SK-N-MC (cell line): ENCODE measurements at places on chromosomes 1 and 21.

DNA sequence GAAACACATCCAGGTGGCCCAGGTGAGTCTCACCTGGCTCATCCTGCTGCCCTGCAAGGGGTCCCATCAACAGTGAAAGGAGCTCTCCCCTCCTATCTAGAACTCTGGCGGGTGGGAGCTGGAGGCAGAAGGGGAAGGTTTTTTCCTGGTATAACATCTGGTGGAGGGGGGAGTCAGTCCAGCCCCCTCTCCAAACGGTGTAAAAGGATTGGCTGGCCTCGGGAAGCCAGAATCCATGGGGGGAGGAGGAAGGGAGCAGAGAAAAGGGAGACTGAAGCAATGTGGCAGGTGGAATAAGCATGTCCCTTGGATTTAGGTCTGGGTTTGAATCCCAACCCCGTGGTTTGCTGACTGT lies 1.2 kb upstream of the CAMK2N1 start:
- DNase-seq, result no peak

- DNase-seq, result no peak
These were observed 481.7 kb upstream of the USP24 start for GRCh38 chr1:55696891-55697290.

DNA sequence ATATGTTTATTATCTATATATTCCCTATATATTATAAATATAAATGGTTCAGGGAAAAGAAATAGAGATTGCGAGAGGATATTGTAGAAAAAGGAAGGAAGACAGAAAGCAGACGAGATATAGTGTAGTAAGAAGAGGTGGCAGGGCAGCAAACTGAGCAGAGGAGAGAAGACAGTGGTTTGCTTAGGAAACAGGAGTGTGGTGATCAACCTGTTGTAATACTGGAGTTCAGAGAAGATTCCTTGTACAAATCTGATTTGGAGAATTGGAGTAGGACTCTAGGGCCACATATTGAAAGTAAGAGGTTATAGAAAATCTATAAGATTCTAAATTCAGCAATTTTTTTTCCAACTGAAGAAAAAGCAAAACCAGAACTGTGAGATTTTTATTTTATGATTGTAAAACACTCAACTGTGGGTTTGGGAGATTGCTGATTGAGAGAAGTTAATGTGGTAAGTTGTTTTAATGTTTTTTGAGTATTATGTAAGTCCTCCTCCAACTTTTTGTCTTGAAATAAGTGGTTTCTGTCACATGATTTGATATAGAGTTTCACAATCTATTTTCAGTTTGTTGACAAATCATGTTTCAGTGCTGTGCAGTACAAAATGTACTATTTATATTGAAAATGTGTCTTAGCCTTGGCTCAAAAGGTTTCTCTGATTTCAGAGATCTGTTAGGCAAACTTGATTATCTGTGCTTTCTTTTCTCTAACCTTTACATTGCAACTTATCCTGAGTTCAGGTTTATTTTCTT lies 9.6 kb upstream of the AMY2B start:
- no peak for DNase-seq

- DNase-seq, result peak; percentile 74
These were observed 42.7 kb upstream of the SLC16A1 start for GRCh38 chr1:112998592-112999235.

DNA sequence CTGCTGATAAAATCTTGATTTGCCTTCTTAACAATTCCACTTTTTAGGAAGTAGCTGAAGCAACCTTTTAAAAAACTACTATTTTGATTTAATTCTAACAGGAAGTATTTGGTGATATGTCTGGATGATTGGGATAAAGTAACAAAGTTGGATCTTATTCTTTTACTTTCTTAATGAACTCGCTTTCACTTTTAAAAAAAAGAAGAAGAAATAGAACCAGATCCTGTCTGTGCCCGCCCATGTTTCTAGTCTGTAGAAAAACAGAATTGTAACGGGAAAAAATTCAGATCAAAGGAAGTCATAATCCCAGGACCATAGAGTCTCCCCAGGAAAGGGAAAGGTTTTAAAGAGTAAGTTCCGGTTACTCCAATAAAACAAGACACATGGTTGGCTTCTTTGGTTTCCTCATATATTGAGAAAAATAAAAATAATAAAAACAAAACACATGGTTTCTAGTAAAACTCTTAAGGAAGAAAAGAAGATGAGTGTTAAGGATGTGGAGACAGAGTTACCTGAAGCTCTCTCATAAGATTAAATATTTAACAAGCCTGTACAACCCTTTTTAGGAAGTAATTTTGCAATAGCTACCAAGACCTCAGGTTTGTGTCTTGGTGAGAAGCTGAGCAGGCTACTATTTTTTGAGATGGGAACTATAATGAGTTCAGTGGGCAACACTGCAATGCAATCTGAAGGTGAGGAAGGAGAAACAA lies 4.9 kb downstream of the CD48 start:
- DNase-seq, result no peak

DNA sequence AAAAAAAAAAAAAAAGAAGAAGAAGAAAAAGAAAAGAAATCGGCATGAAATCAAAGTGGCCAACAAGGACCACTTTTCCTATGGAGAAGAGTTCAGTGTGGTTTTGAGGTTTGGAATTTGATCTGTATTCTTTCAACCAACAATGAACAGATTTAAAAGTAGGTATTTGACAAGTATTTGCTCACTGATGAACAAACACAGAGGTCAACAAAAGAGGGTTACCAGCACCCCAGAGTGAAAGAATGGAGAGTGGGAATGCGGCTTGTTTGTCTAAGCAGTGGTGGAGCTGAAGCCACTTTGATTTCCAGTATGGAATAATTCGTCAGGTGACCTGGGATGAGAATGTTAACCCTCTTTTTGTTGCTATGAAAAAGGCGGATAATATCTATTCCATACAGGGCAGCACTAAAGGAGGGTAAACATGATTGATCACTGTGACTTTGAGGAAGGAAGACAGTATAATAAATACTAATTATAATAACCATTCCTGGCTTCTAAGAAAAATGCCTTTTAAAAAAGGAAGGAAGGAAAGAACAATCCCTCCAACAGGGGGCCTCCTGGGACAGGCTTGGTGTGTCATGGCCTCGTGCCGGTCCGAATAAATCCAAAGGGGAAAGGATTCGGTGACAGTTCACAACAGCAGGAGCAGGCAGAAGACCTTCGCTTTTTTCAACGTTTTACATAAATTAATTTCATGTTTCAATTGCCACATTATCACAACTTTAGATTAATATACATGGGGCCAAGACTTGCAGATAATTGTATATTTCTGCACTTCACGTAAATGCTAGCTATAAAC lies 37.2 kb upstream of the SIM2 start:
- no peak for DNase-seq

GRCh38 chr1:16068356-16069270 lies 4.8 kb downstream of the FAM131C start:
- DNase-seq, result no peak

- DNase-seq, result no peak
These were observed 52.0 kb upstream of the RAVER2 start for GRCh38 chr1:64692911-64693310.

- DNase-seq, result no peak
These were observed 171.1 kb downstream of the TOMM20 start for GRCh38 chr1:234957330-234958065.

GRCh38 chr21:38804789-38805327 lies 871 bp upstream of the ETS2 start:
- DNase-seq, result no peak

- DNase-seq, result no peak
These were observed 96.7 kb downstream of the NGF start for GRCh38 chr1:115241309-115241708.

- DNase-seq, result no peak
These were observed 81.2 kb upstream of the IFFO2 start for GRCh38 chr1:19037659-19038058.

- DNase-seq, result no peak
These were observed 238.2 kb upstream of the KCNK2 start for GRCh38 chr1:214844319-214844718.

- DNase-seq, result peak; percentile 40
These were observed 12.4 kb downstream of the NEXN start for GRCh38 chr1:77900687-77901293.

DNA sequence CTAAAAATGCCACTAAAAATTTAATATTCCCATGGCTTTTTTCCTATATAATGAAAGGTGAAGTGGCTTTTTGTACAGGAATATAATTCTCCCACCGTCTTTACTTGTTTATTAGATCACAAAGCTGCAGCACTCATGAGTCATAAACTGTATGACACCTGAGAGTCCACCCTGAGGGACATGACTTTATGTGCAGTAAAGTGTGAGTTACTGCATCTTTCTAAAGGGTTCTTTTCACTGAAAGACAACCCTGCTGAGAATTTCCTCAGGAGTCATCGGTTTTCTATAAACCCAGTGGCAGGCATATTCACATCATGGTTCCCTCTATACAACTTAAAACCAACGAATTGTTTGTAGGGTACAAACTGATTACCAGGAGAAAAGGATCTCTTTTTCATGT lies 77.4 kb downstream of the APP start:
- no peak for DNase-seq

GRCh38 chr1:6183520-6183989 lies 3.4 kb upstream of the CHD5 start:
- DNase-seq, result no peak

- no peak for DNase-seq
These were observed 13.0 kb upstream of the UQCRHL start for GRCh38 chr1:15820478-15820877.

DNA sequence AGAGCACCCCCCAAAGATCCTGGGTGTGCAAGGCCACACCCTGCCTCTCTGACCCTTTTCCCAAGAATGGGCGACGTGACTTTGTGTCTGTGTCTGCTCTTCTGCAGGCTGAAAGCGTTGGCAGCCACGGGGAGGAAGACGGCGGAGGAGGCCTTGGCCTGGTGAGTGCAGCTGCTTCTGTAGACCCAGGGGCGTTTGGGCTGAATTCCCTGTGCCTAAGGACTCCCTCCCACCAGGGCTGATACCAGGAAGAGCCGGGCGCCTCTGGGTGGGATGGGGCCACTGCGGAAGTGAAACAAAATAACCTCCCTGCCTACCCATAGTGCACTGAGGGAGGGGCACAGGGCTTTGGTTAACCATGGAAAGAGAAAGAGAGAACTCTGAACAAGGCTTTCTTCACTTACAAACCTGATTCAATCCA lies 2.5 kb downstream of the UBASH3A start:
- no peak for DNase-seq

DNA sequence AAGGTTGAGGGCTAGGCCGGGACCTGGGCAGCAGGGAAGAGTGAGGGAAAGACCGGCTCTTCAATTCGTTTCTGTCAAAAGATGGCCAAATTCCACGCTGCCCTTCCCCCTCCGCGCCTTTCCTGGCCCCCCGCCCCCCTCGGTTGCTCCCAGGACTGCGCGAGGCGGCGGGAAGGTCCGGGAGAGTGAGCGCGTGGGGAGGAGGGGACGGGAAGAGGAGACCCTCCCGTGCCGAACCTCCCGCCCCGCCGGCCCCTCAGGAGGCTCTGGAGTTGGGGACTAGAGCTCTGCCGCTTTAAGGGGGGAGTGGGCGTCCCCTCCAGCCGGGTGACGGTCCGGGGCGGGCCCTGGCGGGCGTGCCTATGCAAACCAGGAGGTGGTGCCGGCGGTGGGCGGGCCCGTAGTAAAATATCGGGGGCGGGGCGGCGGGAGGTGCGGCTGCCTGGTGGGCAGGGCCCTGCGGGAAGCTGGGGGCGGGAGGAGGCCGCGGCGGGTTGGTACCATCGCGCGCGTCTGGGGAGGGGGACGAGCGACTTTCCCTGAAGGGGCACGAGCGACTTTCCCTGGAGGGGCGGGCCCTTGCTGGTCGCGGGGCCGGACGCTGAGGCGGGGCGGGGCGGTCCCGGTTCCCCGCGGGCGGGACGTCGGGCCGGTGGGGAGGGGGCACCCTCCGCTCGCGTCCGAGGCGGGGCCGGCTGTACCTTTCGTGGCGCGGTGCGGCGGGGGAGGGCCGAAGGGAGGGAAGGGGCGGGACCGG lies 58.2 kb downstream of the BCL9 start:
- peak; percentile 56 for DNase-seq

GRCh38 chr1:12345350-12346217 lies 115.8 kb downstream of the VPS13D start:
- no peak for DNase-seq

DNA sequence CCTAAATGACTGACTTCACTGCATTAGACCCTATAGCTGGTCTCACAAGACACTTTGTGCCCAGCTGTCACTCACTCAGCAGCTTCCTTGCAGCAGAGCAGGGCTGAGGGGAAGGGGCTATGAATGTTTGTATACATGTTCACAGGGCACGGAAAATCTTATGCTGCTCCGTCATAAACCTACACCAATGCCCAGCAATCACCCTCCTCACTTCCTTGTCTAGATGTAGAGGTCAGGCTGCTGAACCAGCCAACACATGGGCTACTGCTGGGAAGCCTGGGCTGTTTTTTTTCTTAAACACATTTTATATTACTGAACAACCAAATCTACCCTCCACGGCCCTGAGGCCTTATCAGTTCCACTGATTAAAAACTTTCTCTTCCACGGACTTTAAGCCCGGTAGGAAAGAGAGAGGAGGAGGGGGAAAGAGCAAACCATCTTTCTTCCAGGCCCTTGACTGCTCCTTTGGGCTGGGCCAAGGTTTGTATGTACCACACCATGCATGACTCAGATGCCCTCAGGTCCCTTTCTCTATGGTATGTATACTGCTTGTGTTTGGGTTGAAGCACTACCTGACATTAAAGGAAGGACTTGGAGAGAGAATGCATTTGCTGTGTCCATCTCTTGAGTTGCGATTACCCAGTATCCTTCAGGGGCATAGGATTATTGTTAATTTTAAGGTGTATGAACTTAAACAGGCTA lies 12.7 kb downstream of the MTFR1L start:
- DNase-seq, result no peak

GRCh38 chr21:42666925-42667324 lies 13.5 kb downstream of the PDE9A start:
- DNase-seq, result no peak

DNA sequence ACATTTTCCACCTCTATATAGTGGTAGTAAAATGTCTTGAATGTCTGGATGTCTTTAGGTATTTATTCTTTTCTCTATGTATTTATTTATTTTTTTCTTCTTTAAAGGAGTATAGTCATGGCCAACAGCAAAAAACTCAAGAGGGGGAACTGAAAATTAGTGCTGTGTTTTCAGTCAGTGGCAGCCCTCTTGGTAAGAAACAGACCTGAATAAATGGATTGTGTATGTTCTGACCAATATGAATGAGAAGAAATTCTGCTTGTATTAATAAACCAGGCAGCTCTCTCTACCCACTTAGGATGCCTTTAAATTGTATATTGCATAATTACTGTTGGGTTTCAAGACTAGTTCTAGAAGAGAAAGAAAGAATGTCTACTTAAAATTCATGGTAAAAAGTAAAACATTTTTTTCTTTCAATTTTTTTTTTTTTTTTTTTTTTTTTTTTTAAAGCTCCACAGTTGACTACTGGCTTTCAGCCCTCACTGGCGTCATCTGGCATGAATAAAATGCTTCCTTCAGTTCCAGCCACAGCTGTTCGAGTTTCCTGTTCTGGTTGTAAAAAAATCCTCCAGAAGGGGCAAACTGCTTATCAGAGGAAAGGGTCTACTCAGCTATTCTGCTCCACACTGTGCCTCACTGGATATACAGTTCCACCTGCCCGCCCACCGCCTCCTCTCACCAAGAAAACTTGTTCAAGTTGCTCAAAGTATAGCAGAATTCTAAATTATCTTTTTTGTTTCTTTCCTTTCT lies 101.6 kb downstream of the ZMYM4 start:
- peak; percentile 97 for DNase-seq
